ENCODE measurements at places on chromosomes 16 and 17. TPM values are rescaled to one million over a fixed set of nuclear protein-coding genes. Genes with fewer than 3 reads are reported as not detected.

BICDL2 gene
- not detected for total RNA-seq

DPEP2 gene
- 0.98 TPM for total RNA-seq

SLC2A4 gene
- 0.25 TPM for total RNA-seq

CCDC154 gene
- 0.49 TPM for total RNA-seq

SGSH gene
- 5.7 TPM for total RNA-seq

SLFN11 gene
- total RNA-seq, result 3.7 TPM

WFIKKN2 gene
- 6.6 TPM for total RNA-seq

CFAP52 gene
- 1.7 TPM for total RNA-seq

JPT1 gene
- 445 TPM for total RNA-seq

GGNBP2 gene
- total RNA-seq, result 57.5 TPM

FOXC2 gene
- total RNA-seq, result 0.98 TPM

NTN1 gene
- 4.4 TPM for total RNA-seq

IRX3 gene
- not detected for total RNA-seq

KRTAP4-9 gene
- not detected for total RNA-seq

GFAP gene
- 299 TPM for total RNA-seq

OSGIN1 gene
- total RNA-seq, result 0.25 TPM

DDX5 gene
- total RNA-seq, result 470 TPM

CDK10 gene
- 24.8 TPM for total RNA-seq

KRTAP4-5 gene
- not detected for total RNA-seq

SRR gene
- total RNA-seq, result 48.4 TPM

LRRC37A3 gene
- 22.1 TPM for total RNA-seq

KIF2B gene
- not detected for total RNA-seq

DNAAF1 gene
- 0.25 TPM for total RNA-seq

MEOX1 gene
- total RNA-seq, result 0.25 TPM

LDHD gene
- total RNA-seq, result 1.2 TPM

TEX14 gene
- total RNA-seq, result 0.49 TPM

CCL14 gene
- total RNA-seq, result not detected

COA3 gene
- total RNA-seq, result 56.1 TPM

ABCA3 gene
- total RNA-seq, result 47.2 TPM

DNAAF8 gene
- total RNA-seq, result 0.49 TPM

KIF18B gene
- 0.25 TPM for total RNA-seq

SPN gene
- total RNA-seq, result 0.25 TPM

CMTM2 gene
- 0.25 TPM for total RNA-seq

YPEL2 gene
- total RNA-seq, result 7.4 TPM

C17orf107 gene
- total RNA-seq, result 3.7 TPM

PHOSPHO1 gene
- total RNA-seq, result 1.7 TPM

ADORA2B gene
- total RNA-seq, result 3.9 TPM

NGFR gene
- 3.0 TPM for total RNA-seq

CIBAR2 gene
- 0.49 TPM for total RNA-seq

HSD17B1 gene
- 0.98 TPM for total RNA-seq

ERBB2 gene
- 12.8 TPM for total RNA-seq

LRRC3C gene
- not detected for total RNA-seq

ALOX12 gene
- total RNA-seq, result under 0.01 TPM

TEX19 gene
- total RNA-seq, result not detected

TMEM235 gene
- not detected for total RNA-seq

BMERB1 gene
- total RNA-seq, result 83.6 TPM

OGFOD1 gene
- 27.0 TPM for total RNA-seq

MYH2 gene
- under 0.01 TPM for total RNA-seq

ZSCAN10 gene
- total RNA-seq, result 0.49 TPM

NPIPB9 gene
- total RNA-seq, result 2.0 TPM

PPM1E gene
- total RNA-seq, result 51.6 TPM

EME1 gene
- total RNA-seq, result 0.74 TPM

RAB26 gene
- 4.4 TPM for total RNA-seq

PYDC1 gene
- total RNA-seq, result 0.49 TPM

ST6GALNAC2 gene
- not detected for total RNA-seq

USP6 gene
- total RNA-seq, result under 0.01 TPM

MYH8 gene
- total RNA-seq, result not detected

All from temporal lobe (tissue), 4 donors.